ENCODE measurements at places on chromosomes 5 and 9. TPM values are rescaled to one million over a fixed set of nuclear protein-coding genes. Genes with fewer than 3 reads are reported as not detected.

DNA sequence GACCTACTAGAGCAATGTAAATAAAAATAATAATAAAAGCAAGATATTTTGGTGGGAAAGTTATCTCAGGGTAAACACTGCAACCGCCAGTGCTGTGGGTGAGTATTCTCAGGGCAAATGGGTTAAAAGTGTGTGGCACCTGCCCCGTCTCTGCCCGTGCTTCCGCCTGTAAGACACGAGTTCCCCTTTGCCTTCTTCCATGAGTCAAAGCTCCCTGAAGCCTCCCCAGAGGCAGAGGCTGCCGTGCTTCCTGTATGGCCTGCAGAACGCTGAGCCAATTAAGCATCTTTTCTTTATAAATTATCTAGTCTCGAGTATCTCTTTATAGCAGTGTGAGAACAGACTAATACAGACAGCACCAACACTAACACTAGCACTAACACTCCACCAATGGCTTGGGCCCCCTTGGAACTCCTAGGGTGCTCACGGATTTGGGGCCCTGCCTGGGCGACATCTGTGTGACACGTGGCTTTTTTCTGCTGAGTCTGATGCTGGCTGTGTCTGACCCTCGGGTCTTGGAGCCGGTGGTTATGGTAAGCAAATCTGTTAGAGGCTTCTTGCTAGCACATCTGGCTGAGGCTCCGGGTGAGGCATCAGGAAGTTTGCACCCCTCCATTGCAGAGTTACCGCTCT lies 10.6 kb downstream of the PLEKHG4B start:
- DNase-seq, result no peak

DNA sequence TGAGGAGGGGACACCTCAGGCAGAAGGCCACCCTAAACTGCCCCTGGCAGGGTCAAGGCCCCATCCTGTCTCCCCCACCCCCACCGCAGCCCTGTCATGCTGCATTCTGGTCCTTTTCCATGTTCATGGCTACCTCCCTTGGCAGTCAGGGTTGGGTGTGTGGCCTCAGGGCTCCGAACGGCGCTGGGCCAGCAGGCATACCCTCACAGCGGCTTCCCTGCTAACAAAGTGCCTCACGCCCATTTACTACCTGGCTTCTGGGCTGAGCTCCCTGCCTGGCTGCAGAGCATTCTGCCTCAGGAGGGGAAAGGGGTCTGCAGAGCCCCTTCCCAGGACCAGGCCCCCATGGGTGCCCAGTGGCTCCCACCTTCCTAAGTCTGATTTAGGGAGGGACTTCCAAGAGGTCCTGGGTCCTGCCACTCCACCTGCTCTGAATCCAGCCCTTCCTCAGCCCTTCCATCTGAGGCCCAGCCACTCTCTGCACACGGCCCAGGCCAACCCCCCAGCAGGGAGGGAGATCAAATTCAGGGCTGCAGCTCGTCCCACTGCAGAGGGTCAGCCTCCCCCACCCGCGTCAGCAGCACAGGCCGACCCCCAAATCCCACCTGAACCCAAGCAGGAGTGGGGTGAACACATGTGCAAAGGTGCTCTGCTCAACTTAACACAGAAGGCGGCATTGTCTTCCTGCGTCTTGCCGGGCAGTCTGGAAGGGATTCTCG lies 115.9 kb upstream of the PHYKPL start:
- no peak for DNase-seq

DNA sequence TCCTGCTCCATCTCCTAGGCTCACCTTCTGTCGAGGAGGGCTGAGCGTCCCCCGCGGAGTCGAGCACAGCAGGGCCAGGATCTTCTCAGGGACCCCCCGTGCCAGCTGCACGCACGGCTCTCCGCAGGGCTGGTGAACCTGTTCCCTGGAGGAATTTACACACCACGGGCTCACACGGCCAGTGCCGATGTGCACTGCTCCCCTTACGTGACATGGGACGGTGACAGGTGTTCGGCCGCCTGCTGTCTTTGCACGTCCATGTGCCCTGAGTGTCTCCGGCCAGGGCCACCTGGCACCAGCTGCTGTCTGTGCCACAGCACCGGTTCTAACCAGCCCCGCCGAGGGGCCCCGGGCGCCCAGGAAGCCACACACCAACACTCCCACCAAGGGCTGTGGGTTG lies 8.7 kb upstream of the AGPAT2 start:
- DNase-seq, result no peak

DNA sequence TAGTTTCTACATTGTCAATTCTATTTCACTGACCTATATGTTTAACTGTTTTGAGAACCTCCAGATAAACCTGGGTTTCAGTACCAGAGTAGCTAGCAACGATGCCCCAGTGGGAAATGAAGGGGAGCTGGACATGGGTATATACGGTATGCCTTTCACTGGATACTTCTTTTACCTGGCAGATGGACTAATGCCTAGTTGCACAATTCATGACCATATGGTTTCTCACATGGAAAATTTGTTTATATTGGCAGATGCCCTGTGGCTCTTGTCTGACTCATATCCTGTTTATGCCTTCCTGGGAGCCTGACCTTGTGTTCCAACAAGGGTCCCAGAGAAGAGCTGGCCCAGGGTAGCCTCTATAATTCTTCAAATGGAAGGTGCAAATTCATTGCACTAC lies 144.1 kb downstream of the MAT2B start:
- no peak for DNase-seq

GRCh38 chr5:8381972-8382371 lies 513.0 kb downstream of the MTRR start:
- no peak for DNase-seq

DNA sequence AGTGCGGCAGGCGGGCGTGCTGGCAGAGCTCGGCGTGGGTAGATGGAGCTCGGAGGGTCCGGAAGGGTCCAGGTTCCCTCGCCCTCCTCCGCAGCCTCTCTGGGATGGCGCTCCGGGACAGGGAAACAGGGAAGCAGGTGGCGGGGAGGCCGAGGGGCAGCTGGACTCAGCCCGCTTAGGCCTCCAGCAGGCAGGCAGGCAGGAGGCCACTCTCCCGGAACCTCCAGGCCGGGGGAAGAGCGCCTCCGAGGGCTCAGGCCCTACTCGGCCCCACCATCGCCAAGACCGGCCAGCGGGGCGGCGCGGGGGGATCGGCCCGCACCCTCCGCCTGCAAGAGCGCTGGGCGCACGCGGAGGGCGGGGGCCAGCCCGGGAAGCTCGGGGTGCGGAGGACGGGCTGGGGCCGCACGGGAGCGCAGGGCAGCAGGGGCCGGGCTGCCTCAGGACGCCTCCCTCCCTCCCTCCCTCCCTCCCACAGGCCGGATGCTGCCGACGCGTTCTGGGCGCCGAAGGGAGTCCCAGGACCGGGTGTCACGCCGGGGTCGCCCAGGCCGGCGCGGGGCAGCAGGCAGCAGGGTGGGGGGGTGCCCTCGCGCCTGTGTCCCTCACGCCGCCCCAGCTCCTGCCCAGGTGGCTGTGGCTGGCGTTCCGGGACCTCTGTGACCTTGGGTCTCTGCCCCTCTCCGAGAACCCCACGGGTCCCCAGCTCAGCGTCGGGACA lies 977 bp downstream of the MGAT4B start:
- peak; percentile 33 for DNase-seq

DNA sequence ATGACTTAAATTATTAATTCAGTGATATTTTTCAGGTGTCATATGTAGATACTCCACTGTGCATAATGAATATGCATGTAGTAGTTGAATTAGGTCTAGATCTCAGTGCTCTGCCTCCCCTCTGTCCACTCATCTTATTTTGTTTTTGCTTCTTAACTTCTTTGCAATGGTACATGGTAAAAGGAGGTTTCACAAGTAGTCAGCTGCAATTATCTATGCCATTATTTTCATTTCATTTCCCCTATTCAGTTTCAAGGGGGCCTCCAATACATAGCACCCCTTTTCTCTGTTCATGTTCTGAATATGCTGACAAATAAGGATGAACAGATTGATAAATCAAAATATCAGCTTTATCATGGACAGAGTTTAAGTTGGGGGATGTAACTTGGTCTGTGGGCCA lies 511.6 kb upstream of the ZNF608 start:
- no peak for DNase-seq

GRCh38 chr5:136067422-136067821 lies 38.6 kb downstream of the TGFBI start:
- no peak for DNase-seq

DNA sequence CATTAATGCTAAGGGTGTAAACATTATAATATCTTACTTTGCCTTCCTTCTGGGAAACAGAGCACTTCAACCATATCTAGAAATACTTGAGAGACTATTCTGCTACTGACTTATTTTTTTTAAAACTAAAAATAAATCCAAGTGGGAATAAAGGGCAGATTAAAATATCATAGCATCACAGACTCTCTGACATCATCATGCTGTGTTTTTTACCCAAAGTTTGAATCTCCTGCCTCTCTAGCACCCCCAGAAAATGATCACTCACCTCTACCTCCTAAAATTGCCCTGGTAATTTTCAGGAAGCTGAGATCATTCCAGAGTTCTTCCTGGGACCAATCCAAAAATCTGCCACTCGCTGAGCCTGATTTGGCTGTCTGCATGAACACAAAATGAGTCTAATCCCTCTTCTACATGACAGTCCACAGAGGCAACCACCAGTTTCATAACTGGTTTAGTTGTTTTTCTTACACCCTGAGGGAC lies 813.8 kb upstream of the DMAC1 start:
- DNase-seq, result no peak

- DNase-seq, result no peak
Measured at GRCh38 chr5:1745123-1745795, 54.4 kb downstream of the MRPL36 start.

DNA sequence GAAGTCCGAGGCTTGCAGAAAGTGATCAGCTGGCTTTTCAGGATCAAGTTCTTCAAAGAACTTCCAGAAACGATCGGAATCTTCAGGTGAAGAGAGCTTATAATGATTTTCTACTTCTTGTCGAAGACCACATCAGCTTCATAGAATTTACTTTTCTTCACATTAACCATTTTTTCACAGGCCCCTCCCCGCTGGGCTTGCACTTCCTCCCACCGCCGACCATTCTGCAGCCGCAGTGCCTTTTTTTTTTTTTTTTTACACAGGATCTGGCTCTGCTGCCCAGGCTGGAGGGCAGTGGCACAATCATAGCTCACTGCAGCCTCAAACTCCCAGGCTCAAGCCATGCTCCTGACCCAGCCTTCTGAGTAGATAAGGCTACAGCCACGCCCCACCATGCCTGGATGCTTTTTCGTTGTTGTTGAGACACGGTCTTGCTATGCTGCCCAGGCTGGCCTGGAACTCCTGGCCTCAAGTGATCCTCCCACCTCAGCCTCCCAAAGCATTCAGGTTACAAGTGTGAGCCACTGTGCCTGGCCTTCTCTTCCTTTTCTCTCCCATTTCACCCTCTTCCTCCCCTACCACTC lies 15.3 kb upstream of the RNF130 start:
- DNase-seq, result no peak

GRCh38 chr9:136111190-136111589 lies 7.5 kb downstream of the TMEM250 start:
- DNase-seq, result no peak

DNA sequence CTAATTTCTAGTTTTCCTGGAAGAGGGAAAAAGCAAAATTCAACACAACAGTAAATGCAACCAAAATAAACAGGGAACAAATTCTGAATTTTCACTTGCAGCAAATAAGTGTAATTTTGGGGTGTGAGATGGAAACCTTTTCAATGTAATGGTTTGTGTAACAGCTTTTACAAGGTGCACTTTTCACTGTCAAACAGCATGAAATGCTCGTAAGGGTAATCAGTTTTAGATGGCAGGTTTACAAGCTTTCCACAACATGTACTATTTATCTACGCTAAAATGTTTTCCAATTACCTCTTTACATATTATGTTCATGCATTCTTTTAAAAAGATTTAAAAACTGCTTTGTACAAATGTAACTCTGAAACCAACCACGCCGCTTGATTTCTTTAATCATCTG lies 115.3 kb downstream of the RFX3 start:
- DNase-seq, result no peak

GRCh38 chr5:101580591-101580990 lies 677.5 kb upstream of the ST8SIA4 start:
- no peak for DNase-seq

DNA sequence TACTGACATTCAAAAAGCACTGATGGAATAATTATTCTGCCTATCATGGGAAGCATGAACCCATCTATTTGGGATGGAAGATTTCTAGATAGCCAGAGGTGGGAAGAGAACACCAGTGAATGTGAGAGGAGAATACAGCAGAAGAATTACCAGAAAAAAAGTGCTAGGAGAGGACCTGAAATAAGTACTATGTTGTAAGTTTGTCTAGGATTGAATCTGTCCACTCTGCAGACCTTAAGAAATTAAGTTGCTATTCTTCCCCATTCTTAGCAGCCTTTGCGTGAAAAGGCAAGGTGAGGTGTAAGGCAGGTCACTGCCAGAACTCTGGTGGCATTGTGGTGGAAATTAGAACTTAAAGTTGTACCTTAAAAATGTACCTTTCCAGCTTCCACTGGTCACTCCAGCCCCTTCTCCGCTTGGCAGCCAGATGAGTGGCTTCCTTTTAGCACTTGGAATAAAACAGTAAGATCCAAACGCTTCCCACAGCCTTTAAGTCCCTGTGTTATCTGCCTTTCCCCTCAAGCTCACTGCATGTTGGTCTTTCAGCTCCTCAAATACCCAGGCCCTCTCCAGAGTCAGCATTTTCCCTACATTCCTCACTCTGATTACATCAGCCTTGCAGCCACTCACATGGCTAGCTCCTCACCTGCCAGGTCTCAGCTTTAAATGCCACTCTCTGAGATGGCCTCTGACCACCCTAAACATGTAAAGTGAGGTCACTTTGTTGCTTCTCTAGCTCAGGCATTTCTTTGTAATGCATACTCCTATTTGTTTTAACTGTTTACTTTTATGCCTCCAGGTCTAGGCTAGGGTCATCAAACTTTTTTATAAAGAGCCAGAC lies 253.0 kb downstream of the EPB41L4A start:
- no peak for DNase-seq

DNA sequence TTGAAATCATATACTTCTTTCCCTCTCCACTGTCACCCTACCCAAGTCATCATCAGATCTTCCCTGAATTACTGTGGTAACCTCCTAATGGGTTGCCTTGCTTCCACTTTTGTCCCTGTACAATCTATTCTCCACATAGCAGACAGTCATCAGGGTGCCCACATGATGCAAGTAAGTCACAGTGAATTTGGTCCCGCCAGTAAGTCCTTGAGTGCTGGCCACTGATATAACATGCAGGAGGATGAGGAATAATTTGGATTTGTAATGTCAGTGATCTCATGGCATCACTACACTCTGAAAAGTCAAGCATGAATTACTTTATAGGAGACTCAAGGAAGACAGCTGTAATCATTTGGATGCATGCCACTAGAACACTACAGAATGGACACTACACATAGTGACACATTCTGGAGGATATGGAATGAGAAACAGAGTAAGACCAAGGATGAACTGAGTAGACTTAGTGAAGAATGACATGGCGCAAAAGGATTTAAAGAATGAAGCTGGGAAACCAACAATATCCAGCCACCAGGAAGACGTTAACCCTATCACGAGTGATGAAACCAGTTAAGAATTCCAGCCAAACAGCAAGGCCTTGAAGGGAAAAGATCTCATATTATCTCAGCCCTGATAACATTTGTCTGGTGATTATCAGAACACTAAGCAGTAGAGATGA lies 28.6 kb downstream of the MARCHF3 start:
- no peak for DNase-seq

GRCh38 chr9:74304598-74304997 lies 192.5 kb upstream of the RORB start:
- DNase-seq, result no peak

Gene FNBP1
- 66.4 TPM for total RNA-seq

Gene PCDHGB3
- 3.0 TPM for total RNA-seq

Gene LHX3
- total RNA-seq, result not detected

Gene FBP1
- 50.5 TPM for total RNA-seq

Gene GAS1
- 11.5 TPM for total RNA-seq

Gene MARCHF11
- not detected for total RNA-seq

Gene SHC3
- 1.7 TPM for total RNA-seq

Gene PCDHA10
- total RNA-seq, result 2.9 TPM

All from mucosa of gallbladder (tissue), 1 donor.